ENCODE measurements at places on chromosomes 16 and 17.

DNA sequence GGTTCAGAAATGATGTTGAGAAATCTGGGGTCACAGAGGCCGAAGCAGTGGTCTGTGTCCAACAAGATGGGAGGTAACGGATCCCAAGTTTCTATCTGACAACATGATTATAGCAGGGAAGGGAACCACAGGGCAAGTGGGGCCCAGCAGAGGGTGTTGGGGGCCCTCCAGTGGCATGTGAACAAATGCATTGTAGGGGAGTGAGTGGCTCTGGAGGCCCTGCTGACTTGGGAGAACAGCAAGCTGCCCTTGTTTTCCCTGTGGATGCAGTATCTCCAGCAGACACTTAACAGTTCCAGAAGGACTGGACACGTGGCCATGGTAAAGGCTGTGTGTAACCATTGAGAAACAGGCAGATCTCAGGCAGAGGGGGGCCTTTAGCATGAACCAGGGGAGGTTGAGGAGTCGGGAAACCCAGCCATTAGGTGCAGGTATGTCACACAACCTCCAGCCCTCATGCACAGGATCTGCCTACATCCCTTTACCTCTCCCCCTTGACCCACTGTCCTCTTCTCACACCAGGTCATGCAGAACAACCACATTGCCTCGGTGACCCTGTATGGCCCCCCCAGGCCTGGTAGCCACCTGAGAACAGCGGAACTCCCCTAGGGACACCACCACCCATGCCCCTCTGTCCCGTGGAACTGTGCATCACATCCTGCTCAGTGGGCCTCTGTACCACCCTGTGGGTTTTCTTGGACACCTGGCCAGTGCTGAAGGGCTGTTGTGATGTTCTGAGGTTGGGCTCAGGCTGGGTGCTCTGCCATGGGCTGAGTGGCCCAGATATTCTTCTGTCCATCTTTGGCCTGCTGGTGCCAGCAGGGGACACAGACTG, 4.1 kb downstream of the B3GNT9 start:
- peaks cover 11% of the 10 kb centered on the region for H3K4me1 ChIP-seq
- H3K36me3 ChIP-seq = peaks cover 72% of the 10 kb centered on the region
- no peaks in the 10 kb centered on the region for H3K27me3 ChIP-seq
- no peak overlapping the region for H3K27ac ChIP-seq
- DNase-seq = no peak

- no peak for DNase-seq
- no peak overlapping the region for H3K4me3 ChIP-seq
- no peaks in the 10 kb centered on the region for H3K4me1 ChIP-seq
- H3K27ac ChIP-seq = no peak overlapping the region
These were observed 20.2 kb downstream of the CHCT1 start for GRCh38 chr17:60442271-60443173.

GRCh38 chr17:59668816-59669215, 38.4 kb downstream of the PTRH2 start:
- peak overlapping the region; percentile 34 for H3K4me3 ChIP-seq
- peak; percentile 67 for DNase-seq
- no peaks in the 10 kb centered on the region for H3K27me3 ChIP-seq
- H3K27ac ChIP-seq = peak overlapping the region; percentile 47

- peaks cover 4% of the 10 kb centered on the region for H3K4me1 ChIP-seq
- peak; percentile 27 for DNase-seq
- H3K36me3 ChIP-seq = peaks cover 38% of the 10 kb centered on the region
- H3K27ac ChIP-seq = no peak overlapping the region
These were observed 19.1 kb upstream of the PHKG2 start for GRCh38 chr16:30728899-30729672.

DNA sequence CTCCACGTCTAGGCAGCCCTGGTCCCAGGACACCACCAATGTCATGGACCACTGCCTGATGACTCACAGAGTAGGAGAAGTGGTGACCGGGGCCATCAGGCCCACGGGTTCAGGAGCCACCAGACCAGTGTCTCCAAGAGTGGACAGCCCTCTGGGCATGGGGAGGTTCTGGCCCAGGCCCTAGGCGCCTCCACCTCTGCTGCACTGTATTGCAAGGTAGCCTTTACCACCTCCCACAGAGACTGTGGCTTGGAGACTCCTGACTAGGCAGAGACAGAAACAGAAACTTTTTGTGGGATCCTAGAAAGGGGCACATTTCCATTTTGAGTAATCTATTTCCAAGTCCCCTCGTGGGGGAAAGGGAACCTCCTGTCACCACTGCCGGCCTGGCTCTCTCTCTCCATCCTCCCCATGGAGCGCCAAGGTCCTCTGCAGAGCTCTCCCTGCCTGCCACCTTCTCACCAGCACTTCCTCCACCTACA, 2.9 kb downstream of the CDIP1 start:
- DNase-seq = peak; percentile 43
- H3K4me3 ChIP-seq = no peak overlapping the region
- H3K27ac ChIP-seq = no peak overlapping the region
- H3K36me3 ChIP-seq = peaks cover 4% of the 10 kb centered on the region
- H3K27me3 ChIP-seq = no peaks in the 10 kb centered on the region
- H3K4me1 ChIP-seq = peaks cover 18% of the 10 kb centered on the region

DNA sequence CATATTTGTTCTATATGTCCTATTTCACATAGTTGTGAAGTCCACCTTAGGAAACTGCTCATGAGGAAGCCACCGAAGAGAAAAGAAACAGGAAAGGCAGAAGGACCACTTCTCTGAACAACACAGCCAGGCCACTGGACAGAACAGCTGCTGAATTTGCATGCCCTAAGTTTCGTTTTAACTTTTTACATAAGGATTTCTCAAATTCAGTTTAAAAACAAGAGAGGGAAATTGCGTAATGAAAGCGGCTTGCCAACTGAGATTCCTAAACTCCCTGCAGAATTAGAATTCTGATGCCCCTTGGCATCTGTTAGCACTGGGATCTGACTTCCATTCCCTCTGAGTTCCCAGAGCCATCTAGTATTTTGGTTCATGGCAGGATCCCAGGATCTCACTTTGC, 5.0 kb upstream of the CCL8 start:
- H3K27me3 ChIP-seq = no peaks in the 10 kb centered on the region
- H3K36me3 ChIP-seq = no peaks in the 10 kb centered on the region
- no peak overlapping the region for H3K4me3 ChIP-seq
- DNase-seq = peak; percentile 27

DNA sequence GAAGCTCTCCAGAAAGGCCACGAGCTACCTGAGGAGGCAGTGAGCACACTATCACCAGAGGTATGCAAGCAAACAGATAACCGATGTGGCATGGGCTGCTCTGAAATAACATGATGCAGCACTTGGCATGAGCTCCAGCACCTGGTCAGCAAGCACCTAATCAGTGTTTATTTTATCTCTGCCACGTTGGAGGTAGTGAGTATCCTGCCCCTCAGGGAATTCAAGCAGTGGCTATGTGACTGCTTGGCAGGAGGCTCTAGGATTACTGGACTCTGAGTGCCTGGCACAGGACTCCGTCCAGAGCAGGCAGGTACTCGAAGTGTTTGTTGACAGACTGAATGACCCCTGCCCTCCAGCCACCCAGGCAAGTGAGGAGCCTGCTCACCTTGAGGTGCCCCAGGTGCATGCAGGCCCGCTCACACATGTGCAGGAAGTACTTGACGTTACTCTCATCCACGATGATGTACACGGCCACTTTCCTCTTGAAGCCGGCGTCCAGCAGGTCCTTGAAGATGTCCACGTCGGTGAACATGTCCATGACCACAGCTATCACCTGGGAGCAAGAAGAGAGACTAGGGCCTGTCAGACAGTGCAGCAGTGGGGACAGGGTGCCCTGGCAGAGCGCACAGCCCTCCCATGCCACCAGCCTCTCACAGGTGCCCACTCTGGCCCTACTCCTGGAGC, 16.6 kb downstream of the FAM83G start:
- H3K27me3 ChIP-seq = no peaks in the 10 kb centered on the region
- H3K36me3 ChIP-seq = no peaks in the 10 kb centered on the region
- peaks cover 17% of the 10 kb centered on the region for H3K4me1 ChIP-seq
- no peak overlapping the region for H3K27ac ChIP-seq

DNA sequence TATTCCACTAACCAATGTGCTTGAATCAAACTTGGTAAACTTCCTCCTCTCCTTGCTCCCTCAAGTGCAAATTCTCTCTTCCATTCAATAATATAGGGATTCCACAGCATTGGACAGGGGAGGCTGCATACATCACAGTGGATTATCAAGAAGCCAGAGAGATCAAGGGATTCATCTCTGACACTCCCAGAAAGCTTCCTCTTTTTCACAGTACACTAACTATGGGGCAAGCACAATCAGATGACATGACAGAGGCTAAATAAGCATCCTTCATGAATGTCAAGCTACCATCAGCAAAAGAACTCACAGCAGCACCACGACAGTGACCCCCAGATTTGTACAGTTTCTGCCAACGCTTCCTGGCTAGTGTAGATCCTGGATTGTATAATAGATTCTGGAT, 178.4 kb upstream of the C17orf78 start:
- H3K36me3 ChIP-seq = peaks cover 54% of the 10 kb centered on the region
- no peaks in the 10 kb centered on the region for H3K27me3 ChIP-seq
- no peak overlapping the region for H3K27ac ChIP-seq
- H3K4me1 ChIP-seq = no peaks in the 10 kb centered on the region

DNA sequence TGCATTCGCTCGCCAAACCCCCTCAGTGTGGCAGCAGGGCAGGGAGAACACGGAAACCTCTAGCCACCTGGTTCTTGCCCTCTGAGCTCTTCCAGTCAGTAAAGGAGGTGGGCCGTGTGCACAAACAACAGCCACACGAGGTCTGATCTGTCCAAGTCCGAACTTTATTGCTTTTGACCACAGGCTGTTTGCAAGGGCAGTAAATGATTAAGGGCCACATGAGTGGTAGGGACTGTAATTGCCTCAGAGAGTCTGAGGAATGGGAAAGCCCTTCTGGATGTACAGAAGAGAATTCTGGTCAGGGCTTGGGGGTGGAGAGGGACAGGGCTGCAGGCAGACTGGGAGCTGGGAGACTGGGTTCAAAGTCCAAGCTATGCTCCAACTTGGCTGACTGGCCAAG, 75.7 kb upstream of the LHX1 start:
- peaks cover 7% of the 10 kb centered on the region for H3K27me3 ChIP-seq
- H3K4me3 ChIP-seq = no peak overlapping the region
- no peak overlapping the region for H3K27ac ChIP-seq
- no peak for DNase-seq
- H3K36me3 ChIP-seq = no peaks in the 10 kb centered on the region

- no peaks in the 10 kb centered on the region for H3K36me3 ChIP-seq
- H3K27me3 ChIP-seq = no peaks in the 10 kb centered on the region
- no peak for DNase-seq
- no peaks in the 10 kb centered on the region for H3K4me1 ChIP-seq
- no peak overlapping the region for H3K27ac ChIP-seq
- no peak overlapping the region for H3K4me3 ChIP-seq
These were observed 41.6 kb downstream of the PPL start for GRCh38 chr16:4895366-4895765.

DNA sequence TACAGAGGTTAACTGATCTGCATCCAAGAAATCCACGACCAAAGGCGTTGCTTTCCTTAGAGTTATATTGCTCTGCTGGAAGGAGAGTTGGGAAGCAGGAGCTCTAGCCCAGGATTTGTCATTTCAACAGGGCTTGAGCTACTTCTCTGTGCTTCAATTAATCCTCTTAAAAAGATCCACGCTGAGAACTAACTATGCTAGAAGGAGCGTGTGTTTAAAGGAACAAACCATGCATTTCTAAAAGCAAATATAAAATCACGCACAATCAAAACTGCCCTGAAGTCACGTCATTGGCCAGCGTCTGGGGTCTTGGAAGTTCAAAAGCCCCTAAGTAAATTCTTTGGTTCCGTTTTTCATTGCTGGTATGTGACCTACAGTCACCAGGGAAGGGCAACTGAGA, 1.1 kb downstream of the ARL6IP1 start:
- peak overlapping the region; percentile 84 for H3K27ac ChIP-seq
- peaks cover 7% of the 10 kb centered on the region for H3K36me3 ChIP-seq
- no peak for DNase-seq
- no peak overlapping the region for H3K4me3 ChIP-seq
- peaks cover 42% of the 10 kb centered on the region for H3K4me1 ChIP-seq

DNA sequence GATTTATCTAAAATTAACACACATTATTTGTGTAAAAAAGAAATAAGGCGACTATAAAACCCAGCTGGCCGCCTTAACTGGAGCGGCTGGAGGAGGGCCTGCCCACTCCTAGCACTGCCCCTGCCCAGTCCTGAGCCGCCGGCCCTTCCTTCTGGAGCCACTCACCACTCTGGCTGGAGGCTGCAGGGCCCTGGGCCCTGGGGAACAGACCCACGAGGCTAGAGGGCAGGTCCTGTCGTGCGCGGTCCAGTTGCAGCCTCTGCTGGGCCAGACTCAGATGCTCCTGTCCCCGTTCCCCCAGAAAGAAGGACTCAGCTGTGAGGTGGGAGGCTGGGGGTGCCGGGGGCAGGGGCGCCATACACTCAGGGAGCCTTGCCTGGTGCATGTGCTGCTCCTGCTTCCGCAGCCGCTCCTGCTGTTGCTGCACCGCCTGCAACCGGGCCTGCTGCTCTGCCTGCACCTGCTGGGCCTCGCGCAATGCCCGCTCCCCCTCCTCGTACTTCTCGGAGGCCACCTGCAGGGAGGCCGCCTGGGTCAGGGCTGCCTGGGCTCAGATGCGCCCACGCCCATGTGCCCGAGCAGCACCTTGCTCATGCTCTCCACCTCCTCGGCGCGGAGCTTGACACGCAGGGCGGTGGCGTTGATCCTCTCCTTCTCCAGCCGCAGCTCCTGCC, 9.0 kb upstream of the MRPL38 start:
- no peak overlapping the region for H3K27ac ChIP-seq
- H3K36me3 ChIP-seq = peaks cover 17% of the 10 kb centered on the region
- H3K27me3 ChIP-seq = no peaks in the 10 kb centered on the region
- H3K4me1 ChIP-seq = peaks cover 15% of the 10 kb centered on the region

GRCh38 chr16:525520-526180, 1.9 kb upstream of the CAPN15 start:
- peaks cover 31% of the 10 kb centered on the region for H3K4me1 ChIP-seq
- H3K27me3 ChIP-seq = no peaks in the 10 kb centered on the region
- DNase-seq = peak; percentile 36
- peaks cover 1% of the 10 kb centered on the region for H3K36me3 ChIP-seq
- peak overlapping the region; percentile 83 for H3K4me3 ChIP-seq

GRCh38 chr17:61405686-61406536, 6.3 kb downstream of the TBX2 start:
- no peak overlapping the region for H3K27ac ChIP-seq
- H3K27me3 ChIP-seq = peaks cover 96% of the 10 kb centered on the region
- no peaks in the 10 kb centered on the region for H3K36me3 ChIP-seq
- no peak for DNase-seq
- H3K4me1 ChIP-seq = peaks cover 4% of the 10 kb centered on the region
- no peak overlapping the region for H3K4me3 ChIP-seq

DNA sequence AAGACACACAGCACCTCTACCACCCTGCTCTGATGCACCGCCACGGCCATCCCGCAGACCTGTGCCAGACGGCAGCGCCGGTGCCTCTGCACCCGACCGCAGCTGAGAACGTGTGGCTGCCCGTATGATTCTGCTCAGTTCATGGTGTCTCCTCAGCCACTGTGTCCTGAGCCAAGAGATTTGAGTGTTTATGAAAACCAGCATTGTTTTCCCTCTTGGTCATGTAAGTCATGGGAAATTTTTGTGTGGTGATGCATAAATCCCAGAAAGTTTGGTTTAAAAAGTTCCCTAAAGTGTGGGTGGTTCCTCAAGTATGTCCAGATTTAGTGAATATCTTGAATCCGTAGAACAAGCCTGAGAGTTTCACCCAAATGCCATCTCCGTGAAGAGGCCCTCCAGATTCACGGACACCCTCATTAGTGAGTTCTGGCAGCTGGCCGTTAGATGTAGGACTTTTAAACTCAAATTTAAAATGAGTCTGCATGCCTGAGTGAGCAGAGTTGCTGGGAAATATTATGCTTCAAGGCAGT, 57.6 kb downstream of the CDRT4 start:
- no peak overlapping the region for H3K4me3 ChIP-seq
- H3K27ac ChIP-seq = no peak overlapping the region
- DNase-seq = no peak
- no peaks in the 10 kb centered on the region for H3K36me3 ChIP-seq
- H3K27me3 ChIP-seq = no peaks in the 10 kb centered on the region
- H3K4me1 ChIP-seq = peaks cover 13% of the 10 kb centered on the region
